ENCODE measurements at places on chromosomes 11 and 22. TPM values are rescaled to one million over a fixed set of nuclear protein-coding genes. Genes with fewer than 3 reads are reported as not detected.

Gene DEUP1
- not detected for total RNA-seq

Gene CYTH4
- 157 TPM for total RNA-seq

Gene HTR3B
- total RNA-seq = not detected

Gene MUC6
- total RNA-seq = not detected
